ENCODE measurements at places on chromosomes 1 and 21. TPM values are rescaled to one million over a fixed set of nuclear protein-coding genes. Genes with fewer than 3 reads are reported as not detected.

The RPE65 gene
- total RNA-seq: 20.1 TPM

The CD52 gene
- not detected for total RNA-seq

The TMEM82 gene
- 0.28 TPM for total RNA-seq

The EPHA2 gene
- total RNA-seq: 8.1 TPM

The SPATA46 gene
- total RNA-seq: not detected

The CAPN9 gene
- total RNA-seq: not detected

The PGLYRP4 gene
- not detected for total RNA-seq

All from motor neuron (in vitro differentiated cells).